Fibroblast of the aortic adventitia (primary cell): ENCODE measurements at places on chromosomes 5 and 9.

DNA sequence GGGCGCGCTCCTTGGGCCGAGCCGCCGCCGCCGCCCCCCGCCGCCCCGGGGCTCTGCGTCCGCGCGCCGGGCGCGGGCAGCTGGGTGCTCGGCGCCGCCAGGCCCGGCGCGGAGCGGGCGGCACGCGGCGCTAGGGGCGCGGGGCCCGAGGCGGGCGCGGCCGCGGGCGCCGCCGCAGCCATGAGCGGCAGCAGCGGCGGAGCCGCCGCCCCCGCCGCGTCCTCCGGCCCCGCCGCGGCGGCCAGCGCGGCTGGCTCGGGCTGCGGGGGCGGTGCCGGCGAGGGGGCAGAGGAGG lies 351 bp downstream of the TRIO start:
- no peak for DNase-seq

DNA sequence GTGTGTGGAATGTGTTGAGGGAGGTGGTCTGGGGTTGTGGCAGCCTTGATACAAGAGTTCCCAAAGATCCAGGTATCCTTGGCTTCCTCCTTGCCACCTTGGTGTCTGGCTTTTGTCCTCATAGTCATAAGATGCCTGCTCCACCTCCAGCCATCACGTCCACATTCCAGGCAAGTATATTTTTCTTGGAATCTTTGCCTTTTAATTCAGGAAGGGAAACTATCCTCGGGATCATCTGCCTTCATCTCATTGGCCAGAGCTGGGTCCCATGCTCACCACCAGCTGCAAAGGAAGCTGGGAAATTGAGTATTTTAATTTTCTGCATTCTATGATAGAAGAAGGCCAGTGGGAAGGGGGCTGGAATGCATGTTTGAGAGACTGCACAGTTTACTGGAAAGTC lies 186.7 kb downstream of the C9orf50 start:
- DNase-seq, result no peak

DNA sequence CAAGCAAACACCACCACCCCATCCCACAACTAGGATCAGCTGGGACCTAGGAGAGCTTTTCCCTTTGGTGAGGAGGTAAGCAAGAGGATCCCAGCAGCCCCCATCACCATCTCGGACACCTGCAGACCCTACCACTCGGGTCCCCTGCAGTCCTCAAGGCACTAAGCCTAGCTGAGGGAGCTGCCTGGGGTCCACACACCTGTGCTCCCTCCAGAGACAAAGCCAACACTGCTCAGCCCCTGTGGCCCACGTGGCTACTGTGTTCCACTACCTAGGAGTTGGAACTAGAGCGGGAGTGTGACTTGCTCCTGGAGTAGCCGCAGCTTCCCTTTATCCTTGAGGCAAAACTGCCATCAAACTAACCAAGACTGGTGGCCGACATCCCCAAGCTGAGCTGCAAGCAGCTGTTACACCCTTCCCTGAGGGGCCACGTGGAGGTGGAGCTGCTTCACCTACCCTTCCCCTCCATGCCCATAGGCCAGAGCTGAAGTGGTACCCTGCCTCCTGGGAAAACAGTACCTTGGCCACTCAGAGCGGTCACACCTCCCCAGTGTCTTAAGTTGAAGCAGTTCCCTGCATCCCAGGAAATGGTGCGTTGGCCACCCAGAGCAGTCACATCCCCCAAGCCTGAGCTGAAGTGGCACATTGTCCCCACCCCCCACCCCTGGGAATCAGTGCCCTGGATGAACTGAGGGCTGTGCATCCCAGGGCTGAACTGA lies 205.5 kb downstream of the CACNA1B start:
- DNase-seq, result no peak

DNA sequence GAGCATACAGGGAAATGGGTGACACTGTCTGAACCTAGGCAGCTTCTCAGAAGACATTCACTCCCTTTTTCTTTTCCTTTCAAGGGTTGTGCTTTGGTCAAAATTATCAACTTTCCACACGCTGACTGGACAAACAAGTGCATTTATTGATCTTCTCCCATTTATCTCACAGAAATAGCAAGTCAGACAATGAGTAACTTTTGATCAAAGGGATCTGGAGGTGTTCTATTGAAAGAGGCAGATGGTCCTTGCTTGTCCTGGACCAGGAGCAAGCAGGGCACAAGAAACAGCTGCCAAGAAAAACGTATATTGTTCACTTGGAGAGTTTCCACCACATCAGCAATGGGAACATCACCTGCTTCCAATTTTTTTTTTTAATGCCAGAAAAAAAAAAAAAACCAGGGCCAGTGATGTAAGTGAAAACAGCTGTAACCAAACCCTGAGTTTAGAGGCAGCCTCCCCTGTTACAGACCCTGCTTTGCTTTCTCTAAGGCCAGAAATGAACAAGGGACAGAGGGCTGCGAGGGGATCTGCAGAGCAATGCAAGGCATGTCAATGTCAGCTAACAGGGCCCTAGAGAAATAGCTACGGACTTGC lies 79.8 kb downstream of the NIPSNAP3B start:
- peak; percentile 32 for DNase-seq

DNA sequence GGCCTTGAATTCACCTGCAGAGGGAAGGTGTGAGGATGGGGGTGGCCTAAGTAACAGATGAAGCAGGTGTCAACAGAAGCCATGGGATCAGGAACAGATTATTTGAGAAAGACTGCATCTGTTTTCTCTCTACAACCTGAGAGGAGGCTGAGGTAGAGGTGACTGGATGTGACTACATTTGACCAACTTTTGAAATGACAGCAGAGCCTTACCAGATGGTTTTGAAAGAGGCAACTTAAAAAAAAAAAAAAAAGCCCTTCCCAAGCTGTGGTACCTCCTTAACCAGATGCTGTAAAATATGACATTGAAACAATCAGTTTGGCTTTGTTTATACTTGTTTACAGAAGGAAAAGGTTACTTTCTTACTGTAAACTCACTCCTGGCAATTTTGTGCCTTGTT lies 108.6 kb downstream of the TRIO start:
- DNase-seq, result no peak

- peak; percentile 47 for DNase-seq
These were observed 16.8 kb downstream of the ABCA1 start for GRCh38 chr9:104911032-104911607.

- no peak for DNase-seq
These were observed 6.7 kb downstream of the PTGS1 start for GRCh38 chr9:122377241-122378164.

- DNase-seq, result no peak
These were observed 14.3 kb upstream of the PSMB7 start for GRCh38 chr9:124429530-124429867.

GRCh38 chr9:72875221-72875620 lies 77.6 kb downstream of the ALDH1A1 start:
- DNase-seq, result no peak

- peak; percentile 77 for DNase-seq
These were observed 45.5 kb downstream of the SPOCK1 start for GRCh38 chr5:137453483-137454080.

DNA sequence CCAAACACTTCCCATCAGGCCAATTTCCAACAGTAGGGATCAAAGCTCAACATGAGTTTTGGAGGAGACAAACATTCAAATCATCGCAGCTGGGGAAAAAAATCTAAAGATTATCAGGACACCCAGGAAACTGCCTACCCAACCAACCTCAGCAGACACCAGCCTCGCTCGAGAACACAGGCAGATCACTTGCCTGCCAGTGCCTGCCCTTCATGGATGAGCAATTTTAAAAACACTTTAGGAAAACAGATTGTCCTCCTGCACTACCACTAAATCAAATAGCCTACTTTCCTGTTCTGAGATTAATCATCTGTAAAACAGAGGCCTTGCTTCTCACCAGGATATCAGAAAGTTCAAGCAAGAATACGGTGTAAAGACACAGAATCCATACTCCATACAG lies 14.7 kb upstream of the TMEM174 start:
- no peak for DNase-seq

DNA sequence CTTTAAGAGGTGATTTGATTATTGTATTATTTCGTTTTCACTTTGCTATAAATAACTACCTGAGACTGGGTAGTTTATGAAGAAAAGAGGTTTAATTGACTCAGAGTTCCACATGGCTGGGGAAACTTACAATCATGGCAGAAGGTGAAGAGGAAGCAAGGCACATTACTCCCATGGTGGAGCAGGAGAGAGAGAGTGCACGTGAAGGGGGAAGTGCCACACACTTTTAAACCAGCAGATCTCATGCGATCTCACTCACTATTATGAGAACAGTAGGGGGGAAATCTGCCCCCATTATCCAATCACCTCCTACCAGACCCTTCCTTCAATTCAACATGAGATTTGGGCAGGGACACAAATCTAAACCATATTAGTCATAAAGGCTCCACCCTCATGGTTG lies 36.1 kb upstream of the NDFIP1 start:
- no peak for DNase-seq
